ENCODE measurements at places on chromosomes 16 and 17. TPM values are rescaled to one million over a fixed set of nuclear protein-coding genes. Genes with fewer than 3 reads are reported as not detected.

- no peak for DNase-seq
These were observed 65.0 kb downstream of the TBC1D16 start for GRCh38 chr17:79970576-79971068.

DNA sequence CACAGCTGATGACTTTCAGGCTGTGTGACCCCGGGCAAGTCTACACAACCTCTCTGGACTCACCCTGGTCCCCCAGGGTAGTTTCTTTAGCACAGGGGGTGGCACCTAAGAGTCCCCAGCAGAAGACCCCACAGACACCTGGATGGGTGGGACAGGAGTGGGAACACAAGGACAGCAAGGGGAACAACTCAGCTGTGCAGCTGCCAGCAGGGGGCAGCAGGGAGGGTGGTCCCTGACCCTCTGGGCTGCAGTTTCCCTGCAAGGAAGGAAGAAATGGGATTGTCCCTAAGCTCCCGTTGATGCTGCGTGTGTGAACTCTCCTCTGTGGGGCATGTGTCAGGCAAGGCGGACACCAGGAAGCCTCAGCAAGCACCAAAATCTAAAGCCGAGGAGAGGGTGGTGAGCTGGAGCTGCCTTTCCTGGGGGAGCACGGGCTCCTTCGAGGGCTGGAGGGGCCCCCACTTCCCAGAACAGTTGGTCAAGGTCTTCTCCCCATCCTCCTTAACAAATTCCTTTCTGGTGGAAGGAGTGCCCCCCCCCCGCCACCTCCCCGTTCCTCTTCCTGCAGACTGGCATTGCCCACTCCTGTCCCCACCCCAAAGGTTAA is 24.1 kb upstream of the CDH5 start:
- DNase-seq: no peak

DNA sequence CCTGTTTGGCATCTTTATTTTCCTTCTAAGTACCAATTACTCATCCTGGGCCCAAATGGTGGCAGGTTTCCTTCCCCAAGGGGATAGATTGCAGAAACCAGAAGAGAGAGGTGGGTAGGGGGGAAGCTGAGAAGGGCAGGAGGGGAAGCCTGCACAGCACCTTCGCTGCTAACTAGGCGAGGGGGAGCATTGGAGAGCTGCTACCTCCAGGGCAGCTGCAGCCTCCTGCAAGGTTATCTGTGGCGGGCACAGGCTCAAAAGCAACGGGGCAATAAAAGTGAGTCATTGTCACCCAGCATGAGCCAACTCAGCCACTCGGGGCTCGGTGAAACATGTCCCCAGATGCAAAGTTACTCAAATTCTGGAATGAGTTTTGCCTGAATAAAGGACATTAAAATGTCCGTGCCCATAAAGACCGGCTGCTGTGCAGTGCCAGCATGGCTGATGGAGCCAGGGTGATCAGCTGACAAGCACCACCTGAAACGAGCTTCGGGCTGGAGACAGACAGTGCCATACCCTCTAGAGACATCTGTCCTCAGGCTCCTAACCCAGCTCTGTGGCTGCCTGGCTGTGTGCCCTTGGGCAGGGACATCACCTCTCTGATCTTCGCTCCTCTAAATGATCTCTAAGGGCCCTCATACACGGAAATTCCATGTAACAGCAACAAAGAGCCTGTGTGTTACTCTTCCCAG is 68.1 kb upstream of the GRIN2A start:
- DNase-seq: no peak

DNA sequence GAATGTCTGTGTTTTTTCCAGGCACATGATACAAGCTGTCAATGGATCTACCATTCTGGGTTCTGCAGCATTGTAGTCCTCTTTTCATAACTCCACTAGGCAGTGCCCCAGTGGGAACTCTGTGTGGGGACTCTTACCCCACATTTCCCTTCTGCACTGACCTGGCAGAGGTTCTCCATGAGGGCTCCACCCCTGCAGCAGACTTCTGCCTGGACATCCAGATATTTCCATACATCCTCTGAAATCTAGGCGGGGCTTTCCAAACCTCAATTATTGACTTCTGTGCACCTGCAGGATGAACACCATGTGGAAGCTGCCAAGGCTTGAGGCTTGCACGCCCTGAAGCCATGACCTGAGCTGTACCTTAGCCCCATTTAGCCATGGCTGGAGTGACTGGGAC is 56.0 kb downstream of the ACSM2A start:
- DNase-seq: no peak

DNA sequence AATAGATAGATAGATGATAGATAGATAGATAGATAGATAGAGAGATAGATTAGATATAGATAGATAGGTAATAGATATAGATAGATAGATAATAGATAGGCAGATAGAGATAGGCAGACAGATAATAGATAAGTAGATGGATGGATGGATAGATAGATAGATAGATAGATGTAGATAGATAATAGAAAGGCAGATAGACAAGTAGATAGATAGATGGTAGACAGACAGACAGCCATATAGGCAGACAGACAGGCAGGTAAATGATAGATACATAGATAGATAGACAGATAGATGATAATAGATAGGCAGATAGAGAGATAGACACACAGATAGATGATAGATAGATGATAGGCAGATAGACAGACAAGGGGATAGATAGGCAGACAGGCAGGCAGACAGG is 191.4 kb upstream of the TNRC6C start:
- DNase-seq: no peak

DNA sequence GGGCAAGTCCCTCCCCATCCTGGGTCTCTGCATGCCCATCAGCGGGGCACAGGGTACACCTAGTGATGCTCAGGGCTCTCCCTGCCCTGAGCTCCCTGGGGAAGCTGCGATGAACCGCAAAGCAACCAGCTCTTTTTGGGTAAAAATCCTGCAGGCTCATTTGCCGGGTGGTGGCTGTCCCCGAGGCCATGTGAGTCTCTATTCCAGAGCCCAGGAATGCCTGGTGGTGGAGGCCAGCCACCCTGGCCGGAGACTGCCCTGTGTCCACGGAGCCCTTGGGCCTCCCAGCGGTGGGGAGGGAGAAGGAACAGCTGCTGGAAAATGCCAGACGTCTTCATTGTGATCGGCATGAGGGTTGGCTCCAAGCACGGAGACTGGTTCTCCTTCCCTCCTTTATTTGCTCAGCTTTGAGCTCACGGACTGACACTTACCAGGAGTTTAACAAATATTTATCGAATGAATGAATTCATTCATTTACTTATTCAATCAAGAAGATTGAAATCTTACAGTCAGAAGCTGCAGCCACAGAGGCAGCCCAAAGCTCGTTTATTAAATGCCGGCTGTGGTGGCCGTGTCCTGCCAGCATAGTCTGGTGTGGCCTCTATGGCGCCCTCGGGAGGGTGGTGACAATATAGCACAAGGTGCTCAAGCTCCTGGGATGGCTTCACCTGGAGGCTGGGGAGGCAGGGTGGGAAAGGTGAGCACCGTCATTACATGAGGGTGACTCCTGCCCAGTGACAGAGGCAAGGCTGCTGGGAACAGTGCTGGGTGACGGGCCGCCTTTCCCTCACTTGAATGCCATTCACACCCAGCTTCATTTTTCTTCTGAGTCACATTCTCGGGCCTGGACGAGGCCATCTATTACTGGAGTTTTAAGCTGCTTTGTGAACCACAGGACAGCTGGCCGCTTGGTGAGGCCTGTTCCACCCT is 31.1 kb upstream of the JPH3 start:
- no peak for DNase-seq

DNA sequence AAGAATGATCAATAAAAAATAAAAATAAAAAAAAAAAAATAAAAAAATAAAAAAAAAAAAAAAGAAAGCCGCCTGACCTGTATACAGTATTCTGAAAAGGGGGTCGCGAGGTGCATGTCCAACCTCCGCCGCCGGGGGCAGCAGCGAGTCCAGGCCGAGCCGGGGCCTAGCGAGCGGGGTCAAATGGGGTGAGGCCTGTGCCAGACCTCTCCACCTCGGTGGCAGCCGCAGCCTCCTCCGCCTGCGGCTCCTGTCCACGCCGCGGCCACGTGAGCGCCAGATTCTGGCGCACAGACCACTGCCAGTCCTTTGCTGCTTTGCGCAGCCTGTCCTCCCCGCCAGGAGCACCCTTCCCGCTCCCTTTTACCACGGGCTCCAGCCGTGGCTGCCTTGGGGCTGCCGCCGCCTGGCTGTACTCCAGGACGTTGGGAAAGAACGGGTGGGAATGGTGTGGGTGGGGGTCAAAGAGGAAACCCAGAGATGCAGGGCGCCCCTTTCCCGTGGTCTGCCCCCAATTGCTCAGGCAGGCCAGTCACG is 2.4 kb upstream of the BCKDK start:
- DNase-seq: no peak

- DNase-seq: no peak
These were observed 5.5 kb downstream of the CCDC182 start for GRCh38 chr17:57739402-57740234.

GRCh38 chr16:2719328-2720063 is 528 bp downstream of the PRSS27 start:
- DNase-seq: no peak

GRCh38 chr16:89256651-89257254 is 39.2 kb downstream of the ZNF778 start:
- no peak for DNase-seq

- no peak for DNase-seq
These were observed 372 bp downstream of the CD300A start for GRCh38 chr17:74466828-74467184.

GRCh38 chr17:61144137-61144536 is 255.5 kb upstream of the TBX2 start:
- DNase-seq: no peak

GRCh38 chr17:37109731-37110710 is 161.3 kb downstream of the AATF start:
- no peak for DNase-seq

GRCh38 chr16:20944861-20945574 is 44.4 kb downstream of the LYRM1 start:
- no peak for DNase-seq

DNA sequence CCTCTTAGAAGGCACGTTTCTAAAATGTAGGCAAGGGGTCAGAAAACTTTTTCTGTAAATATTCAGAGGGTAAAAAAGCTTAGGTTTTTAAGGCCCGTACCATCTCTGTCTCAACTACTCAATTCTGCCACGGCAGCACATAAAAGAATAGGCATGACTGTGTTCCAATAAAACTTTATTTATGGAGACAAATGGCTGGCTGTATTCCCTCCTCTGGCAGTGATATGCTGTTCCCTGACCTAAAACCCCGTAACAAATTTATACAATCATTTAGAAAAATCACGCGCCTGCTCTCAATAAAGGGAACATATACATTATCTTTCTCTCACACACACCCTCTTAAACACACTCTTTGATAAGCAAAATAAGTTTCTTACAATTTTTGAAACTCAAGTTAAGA is 138.7 kb downstream of the ZFHX3 start:
- DNase-seq: no peak

GRCh38 chr16:77789085-77790008 is 983 bp downstream of the VAT1L start:
- no peak for DNase-seq

- DNase-seq: no peak
These were observed 7.6 kb upstream of the LCAT start for GRCh38 chr16:67951485-67951884.

DNA sequence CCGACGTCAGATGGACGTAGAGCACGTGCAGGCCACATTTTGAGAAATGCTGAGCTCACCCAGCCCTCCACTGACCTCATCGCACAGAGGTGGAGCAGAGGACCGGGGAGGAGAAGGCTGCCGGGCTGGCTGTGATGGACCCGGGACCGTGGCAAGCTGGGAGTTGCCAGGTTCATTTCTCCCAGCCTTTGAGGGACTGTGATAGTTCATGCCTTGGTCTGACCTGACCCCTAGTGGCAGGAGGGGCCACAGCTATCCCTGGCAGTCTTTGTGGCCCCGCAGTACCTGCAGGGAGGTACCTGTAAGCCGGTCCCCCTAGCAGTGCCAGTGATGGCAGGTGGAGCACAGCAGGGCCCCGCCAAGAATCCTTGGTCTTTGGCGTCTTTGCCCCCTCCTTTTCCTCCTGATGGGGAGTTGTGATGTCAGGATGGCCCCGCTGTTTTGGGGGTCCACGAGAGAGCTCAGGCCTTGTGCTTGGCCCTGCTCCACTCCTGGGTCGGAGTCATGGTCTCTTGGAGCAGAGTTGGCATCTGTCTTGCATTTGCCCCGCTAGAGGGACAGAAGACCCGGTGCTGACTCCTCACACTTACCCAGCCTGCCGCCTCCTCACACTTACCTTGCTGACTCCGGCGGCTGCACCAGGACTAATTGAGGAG is 50.4 kb downstream of the OR1D5 start:
- no peak for DNase-seq

- no peak for DNase-seq
These were observed 1.0 kb upstream of the EPN3 start for GRCh38 chr17:50531428-50532025.

DNA sequence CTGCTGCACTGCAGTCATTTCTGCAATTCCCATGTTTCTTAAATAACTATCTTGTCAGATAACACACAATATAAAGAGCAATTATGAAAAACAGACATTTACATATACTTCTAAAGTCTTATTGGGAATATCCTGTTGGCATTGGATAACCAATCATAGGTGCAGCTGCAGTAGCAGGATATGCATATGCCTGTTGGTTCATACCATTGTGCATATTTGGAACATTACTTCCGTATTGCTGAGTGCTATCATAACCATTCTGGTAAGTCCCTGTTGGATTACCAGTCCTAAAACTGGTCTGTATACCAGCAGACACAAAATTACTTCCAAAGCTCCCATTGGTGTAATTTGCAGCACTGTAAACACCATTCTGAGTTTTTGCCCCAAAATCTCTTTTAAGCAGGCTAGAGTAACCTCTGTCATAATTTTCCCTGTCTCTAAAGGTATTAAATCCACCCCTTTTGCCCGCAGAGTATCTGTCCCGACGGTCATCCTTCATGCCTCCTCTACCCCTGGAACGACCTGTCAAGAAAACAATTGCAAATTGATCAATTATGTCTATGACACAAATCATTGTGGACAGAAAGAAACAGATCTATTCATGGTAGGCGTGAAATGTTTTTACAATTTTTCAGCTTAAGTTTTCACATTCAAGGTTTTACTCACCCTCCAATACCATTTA is 3.1 kb upstream of the POLG2 start:
- DNase-seq: no peak

GRCh38 chr17:39823407-39824054 is 40.6 kb downstream of the IKZF3 start:
- DNase-seq: no peak

DNA sequence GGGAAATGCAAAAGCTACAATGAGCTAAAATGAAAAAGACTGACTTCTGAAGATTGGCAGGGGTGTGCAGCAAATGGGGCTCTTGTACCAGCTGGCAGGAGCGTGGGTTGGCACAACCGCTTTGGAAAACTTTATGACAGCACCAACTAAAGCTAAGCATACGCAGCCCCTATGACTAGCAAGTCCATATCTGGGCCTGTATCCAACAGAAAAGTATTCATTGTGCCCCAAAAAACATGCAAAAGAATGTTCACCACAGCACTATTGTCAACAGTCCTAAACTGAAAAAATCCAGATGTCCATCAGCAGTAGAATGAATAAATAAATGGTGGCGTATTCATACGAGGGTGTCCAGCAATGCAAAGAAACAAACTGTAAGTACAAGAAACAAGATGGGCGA is 22.6 kb upstream of the ITGA3 start:
- DNase-seq: no peak

EVPLL gene
- not detected for total RNA-seq

SLC38A10 gene
- total RNA-seq: 113 TPM

FN3KRP gene
- total RNA-seq: 24.0 TPM

SLC47A2 gene
- not detected for total RNA-seq

FTO gene
- total RNA-seq: 81.7 TPM

ACSM2B gene
- total RNA-seq: not detected

MT3 gene
- not detected for total RNA-seq

GP2 gene
- not detected for total RNA-seq

SCIMP gene
- not detected for total RNA-seq

TEKT5 gene
- total RNA-seq: 0.12 TPM

EFCAB3 gene
- total RNA-seq: not detected

NOD2 gene
- total RNA-seq: 0.23 TPM

CHD3 gene
- total RNA-seq: 142 TPM

Measured in glomerular endothelial cell (primary cell).